ENCODE measurements at places on chromosomes 16 and 17.

- no peak for DNase-seq
Observed at GRCh38 chr17:1583556-1583955, 21.0 kb upstream of the PITPNA start.

DNA sequence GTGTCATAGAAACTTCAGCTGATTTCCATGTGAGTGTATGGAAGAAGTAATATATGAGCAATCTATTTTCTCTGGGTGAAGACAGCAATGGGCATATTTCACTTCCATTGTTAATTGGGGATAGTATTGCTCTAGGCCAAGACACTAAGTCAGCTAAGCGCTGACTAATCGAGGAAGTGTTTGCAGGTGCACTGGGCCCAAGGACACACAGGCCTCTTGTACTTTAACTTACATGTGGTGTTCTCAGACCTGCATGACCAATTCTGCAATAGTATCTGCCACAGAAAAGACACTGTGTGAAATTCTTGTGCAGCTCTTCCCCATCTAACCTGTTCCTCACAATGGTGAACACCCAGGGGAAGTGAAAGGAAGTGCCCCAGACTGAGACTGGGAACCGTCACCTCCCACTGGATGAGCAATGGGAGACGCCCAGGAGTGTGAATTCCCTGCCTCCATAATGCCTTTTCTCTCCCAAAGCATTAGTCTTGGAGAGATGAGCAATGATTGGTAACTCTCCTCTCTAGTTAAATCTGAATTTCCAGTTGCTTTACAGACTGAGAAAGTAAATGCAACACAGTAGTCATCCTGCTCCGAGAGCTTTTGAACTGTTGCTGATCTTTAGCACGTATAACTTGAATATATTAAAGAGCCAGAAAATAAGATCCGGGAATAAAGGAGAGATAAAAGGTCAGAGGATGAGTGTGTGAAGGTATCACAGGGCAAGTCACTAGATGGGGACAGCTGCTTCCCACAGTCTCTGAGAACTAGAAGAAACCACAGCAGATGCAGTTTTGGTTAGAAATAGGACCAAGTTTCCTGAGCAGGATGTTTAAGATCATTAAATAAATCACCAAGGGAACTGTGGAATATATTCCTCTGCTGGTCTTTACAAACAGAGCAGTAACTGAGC, 82.6 kb downstream of the CDK5R1 start:
- DNase-seq = no peak

DNA sequence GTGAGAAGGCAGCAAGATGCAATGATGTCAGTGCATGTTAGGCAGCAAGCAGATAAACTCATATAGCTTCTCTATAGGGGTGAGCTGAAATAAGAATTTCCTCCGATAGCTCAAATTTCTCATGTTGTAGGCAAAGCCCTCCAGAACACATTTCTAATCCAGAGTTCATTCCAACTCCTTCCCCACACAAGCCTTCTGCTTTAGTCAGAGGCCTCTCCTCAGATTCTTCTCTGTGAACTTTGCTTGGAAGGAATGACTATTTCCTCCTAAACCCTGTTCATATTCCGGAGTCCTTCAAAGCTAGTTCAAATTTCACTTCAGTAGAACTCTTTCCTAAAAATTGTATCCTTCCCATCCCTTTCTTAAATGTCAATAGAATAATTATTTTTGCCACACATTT, 144.8 kb downstream of the KCNJ2 start:
- DNase-seq = no peak

DNA sequence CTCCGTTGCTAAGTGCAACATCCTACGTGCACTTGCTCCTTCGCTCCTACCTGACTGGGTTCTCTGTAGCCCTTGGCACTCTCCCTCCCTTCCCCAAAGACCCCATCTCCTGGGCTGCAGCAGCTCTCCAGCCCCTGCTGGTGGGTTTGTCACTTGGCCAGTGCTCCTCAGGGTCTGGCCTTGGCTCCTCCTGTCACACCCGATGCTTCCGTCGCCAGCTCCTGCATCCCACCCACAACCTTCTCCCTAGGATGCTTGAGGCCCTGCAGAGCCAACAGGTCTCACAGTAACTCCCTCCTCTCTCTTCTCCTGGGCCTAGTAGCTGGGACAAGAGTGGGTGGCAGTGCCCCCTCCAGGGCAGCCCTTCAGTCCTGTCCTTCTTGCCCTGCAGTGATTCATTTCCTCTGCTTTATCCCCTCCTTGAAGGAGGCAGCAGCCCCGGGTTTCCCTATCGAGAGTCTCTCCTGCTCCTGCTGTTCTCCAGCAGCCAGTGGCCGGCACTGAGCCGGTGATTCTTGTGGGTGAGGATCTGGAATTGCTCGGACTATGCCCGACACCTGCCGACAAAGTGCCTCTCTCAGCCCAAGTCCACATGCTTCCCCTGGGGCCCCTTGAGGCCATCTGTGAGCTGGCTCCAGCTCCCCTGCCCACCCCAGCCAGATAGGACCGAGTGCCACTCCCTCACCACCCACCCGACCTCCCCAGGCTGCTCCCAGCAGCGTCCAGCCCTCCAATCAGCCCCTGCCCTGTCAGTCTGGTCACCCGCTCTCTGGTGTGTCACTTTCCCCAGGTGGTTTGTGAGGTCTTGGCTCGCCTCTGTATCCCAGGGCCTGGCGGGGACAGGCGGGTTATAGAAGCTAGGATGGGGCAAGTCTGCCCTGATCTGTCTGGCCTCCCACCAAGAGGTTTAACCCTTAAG, 3.8 kb downstream of the LITAFD start:
- DNase-seq = no peak

DNA sequence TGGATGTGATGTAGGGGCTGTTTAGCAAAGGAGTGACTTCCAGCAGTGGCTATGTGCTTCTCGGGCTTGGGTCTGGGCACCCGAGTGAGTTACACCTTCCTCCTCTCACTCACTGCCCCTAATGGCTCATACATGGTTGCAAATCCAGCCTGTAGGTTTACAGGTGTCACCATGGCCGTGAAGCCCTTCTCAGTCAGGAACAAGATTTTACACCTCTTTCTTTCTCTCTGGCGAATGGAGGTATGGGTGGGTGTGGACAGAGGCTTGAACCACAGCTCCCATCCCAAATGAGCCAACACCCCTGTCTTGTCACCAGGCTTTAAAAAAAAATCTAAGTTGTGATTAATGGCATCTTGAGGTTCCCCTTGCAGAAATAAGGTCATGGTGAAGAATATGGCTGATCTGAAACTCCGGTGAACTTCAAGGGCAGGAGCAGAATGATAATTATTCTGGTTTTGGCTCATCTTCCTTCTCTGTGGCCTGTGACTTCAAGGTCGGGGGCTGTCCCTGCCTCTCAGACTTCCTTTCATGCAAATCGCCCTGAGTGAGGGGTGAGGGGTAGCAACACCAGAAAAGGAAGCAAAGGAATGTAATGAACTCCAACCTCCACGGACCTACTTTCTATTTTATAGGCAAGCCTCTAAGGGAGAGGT, 331.2 kb downstream of the MAF start:
- no peak for DNase-seq

DNA sequence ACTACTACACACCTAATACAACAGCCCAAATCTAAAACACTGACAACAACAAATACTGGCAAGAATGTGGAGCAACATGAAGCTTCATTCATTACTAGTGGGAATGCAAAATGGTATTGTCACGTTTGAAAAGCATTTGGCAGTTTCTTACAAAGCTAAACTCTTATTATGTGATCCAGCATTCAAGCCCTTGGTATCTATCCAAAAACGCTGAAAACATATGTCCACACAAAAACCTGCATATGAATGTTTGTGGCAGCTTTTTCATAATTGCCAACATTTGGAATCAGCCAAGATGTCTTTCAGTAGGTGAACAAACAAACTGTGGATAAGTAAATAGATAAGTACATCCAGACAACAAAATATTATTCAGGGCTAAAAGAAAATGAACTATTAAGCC, 501.1 kb upstream of the KIF2B start:
- no peak for DNase-seq
